ENCODE measurements at places on chromosomes 6 and 20.

DNA sequence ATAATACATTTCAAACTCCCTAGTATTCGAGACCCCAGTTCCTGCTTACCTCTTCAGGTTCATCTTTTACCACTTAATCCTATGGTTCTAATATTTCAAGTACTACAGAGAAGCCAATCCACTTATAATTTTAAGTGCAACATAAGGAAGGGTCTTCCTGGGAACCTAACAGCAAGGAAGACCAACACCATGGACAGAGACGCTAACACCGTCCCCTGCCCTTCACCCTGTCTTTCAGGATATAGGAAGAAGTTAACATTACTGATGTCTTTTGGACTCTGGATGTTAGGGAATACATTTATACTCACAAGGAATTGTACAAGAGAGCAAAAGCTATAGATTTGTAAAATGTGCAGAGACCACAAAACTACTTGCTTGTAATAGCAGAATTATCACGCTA is 565.0 kb upstream of the CHD6 start:
- no peak overlapping the region for H3K27ac ChIP-seq
- H3K36me3 ChIP-seq, result no peaks in the 10 kb centered on the region

DNA sequence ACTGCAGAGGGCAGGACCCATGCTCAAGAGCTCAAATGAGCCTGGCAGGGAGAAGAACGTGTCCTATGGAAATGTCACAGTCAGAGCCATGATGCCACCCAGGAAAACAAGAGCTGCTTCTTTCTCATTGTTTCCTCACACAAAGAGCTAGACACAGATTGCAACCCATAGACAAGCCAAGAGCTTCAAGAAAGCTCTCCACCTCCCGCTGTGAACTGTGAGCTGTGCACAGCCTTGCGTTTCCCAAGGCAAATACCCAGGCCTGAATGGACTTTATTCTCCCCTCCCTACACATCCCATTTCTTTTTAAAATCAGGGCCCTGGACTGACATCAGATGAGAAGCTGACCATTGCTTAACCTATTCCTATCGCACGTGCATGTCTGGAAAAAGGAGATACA is 388.8 kb downstream of the RNGTT start:
- no peaks in the 10 kb centered on the region for H3K36me3 ChIP-seq
- H3K27me3 ChIP-seq, result no peaks in the 10 kb centered on the region

- H3K36me3 ChIP-seq, result peaks cover 29% of the 10 kb centered on the region
- peaks cover 5% of the 10 kb centered on the region for H3K4me1 ChIP-seq
- H3K27me3 ChIP-seq, result no peaks in the 10 kb centered on the region
These were observed 84.7 kb downstream of the ASXL1 start for GRCh38 chr20:32442630-32443373.

- no peaks in the 10 kb centered on the region for H3K36me3 ChIP-seq
- H3K27ac ChIP-seq, result no peak overlapping the region
- H3K4me3 ChIP-seq, result no peak overlapping the region
- no peaks in the 10 kb centered on the region for H3K4me1 ChIP-seq
These were observed 84.9 kb downstream of the KCNB1 start for GRCh38 chr20:49397525-49397924.

- DNase-seq, result no peak
- H3K27ac ChIP-seq, result no peak overlapping the region
- no peaks in the 10 kb centered on the region for H3K36me3 ChIP-seq
- H3K4me1 ChIP-seq, result peaks cover 18% of the 10 kb centered on the region
These were observed 74.5 kb downstream of the GFOD1 start for GRCh38 chr6:13412639-13413465.

All from pancreas (tissue), 10 donors.